ENCODE measurements at places on chromosomes 6 and 20. TPM values are rescaled to one million over a fixed set of nuclear protein-coding genes. Genes with fewer than 3 reads are reported as not detected.

BTNL2 gene
- not detected for total RNA-seq

RPS18 gene
- total RNA-seq, result 4,707 TPM

TRMT6 gene
- 10.3 TPM for total RNA-seq

CST2 gene
- not detected for total RNA-seq

ULBP1 gene
- 0.06 TPM for total RNA-seq

METTL24 gene
- total RNA-seq, result not detected

GNRH2 gene
- not detected for total RNA-seq

GPLD1 gene
- total RNA-seq, result 0.44 TPM

ZNF512B gene
- total RNA-seq, result 14.0 TPM

CTAGE9 gene
- total RNA-seq, result not detected

TNFRSF21 gene
- 121 TPM for total RNA-seq

FKBP5 gene
- total RNA-seq, result 237 TPM

ADAM33 gene
- 14.1 TPM for total RNA-seq

PPP1R16B gene
- 0.44 TPM for total RNA-seq

HTR1B gene
- not detected for total RNA-seq

ECT2L gene
- 0.20 TPM for total RNA-seq

GID8 gene
- 26.5 TPM for total RNA-seq

PNRC1 gene
- total RNA-seq, result 203 TPM

DTNBP1 gene
- total RNA-seq, result 10.0 TPM

CRISP3 gene
- not detected for total RNA-seq

BMP2 gene
- total RNA-seq, result 5.1 TPM

CTCFL gene
- total RNA-seq, result not detected

KIF6 gene
- 0.31 TPM for total RNA-seq

DEFB114 gene
- not detected for total RNA-seq

EMILIN3 gene
- total RNA-seq, result 0.31 TPM

BTN1A1 gene
- total RNA-seq, result not detected

MOCS3 gene
- total RNA-seq, result 6.3 TPM

GHRH gene
- not detected for total RNA-seq

MAP1LC3A gene
- 67.1 TPM for total RNA-seq

FOXC1 gene
- total RNA-seq, result 4.3 TPM

COX4I2 gene
- total RNA-seq, result not detected

PLCB4 gene
- total RNA-seq, result 0.29 TPM

MICB gene
- total RNA-seq, result 2.2 TPM

PNLDC1 gene
- 0.81 TPM for total RNA-seq

ZNF76 gene
- 18.8 TPM for total RNA-seq

BCAS4 gene
- 1.9 TPM for total RNA-seq

MYL9 gene
- 39.0 TPM for total RNA-seq

TAAR6 gene
- total RNA-seq, result not detected

MAVS gene
- total RNA-seq, result 32.8 TPM

HLA-DMB gene
- not detected for total RNA-seq

OR2H1 gene
- not detected for total RNA-seq

SDCBP2 gene
- total RNA-seq, result 2.6 TPM

TPD52L1 gene
- total RNA-seq, result 5.3 TPM

MRAP2 gene
- 0.98 TPM for total RNA-seq

SLA2 gene
- total RNA-seq, result not detected

BNIP5 gene
- total RNA-seq, result not detected

HRH3 gene
- total RNA-seq, result not detected

CLPSL2 gene
- not detected for total RNA-seq

TRIM39 gene
- total RNA-seq, result 6.8 TPM

Data from cardiac ventricle fibroblast (primary cell).